Parietal lobe (tissue), 2 donors: ENCODE measurements at places on chromosomes 11 and 22. TPM values are rescaled to one million over a fixed set of nuclear protein-coding genes. Genes with fewer than 3 reads are reported as not detected.

The CHADL gene
- 3.4 TPM for total RNA-seq

The SERPIND1 gene
- total RNA-seq = 1.3 TPM

The ANO1 gene
- total RNA-seq = not detected

The CDC45 gene
- total RNA-seq = 6.6 TPM

The CYP2D6 gene
- total RNA-seq = 7.2 TPM

The SHANK3 gene
- 9.7 TPM for total RNA-seq

The MPZL3 gene
- total RNA-seq = 0.63 TPM

The OR2AG1 gene
- total RNA-seq = not detected

The KCNE3 gene
- 0.94 TPM for total RNA-seq

The RIMBP3C gene
- 1.3 TPM for total RNA-seq

The FGF19 gene
- total RNA-seq = not detected

The SLC1A2 gene
- total RNA-seq = 271 TPM

The UCP2 gene
- total RNA-seq = 12.8 TPM

The CCDC87 gene
- total RNA-seq = 0.63 TPM

The POLD3 gene
- total RNA-seq = 27.9 TPM

The C11orf87 gene
- total RNA-seq = 25.4 TPM

The TMPRSS4 gene
- total RNA-seq = not detected

The OR51E2 gene
- not detected for total RNA-seq

The CBLIF gene
- total RNA-seq = not detected

The OR51G2 gene
- not detected for total RNA-seq

The CCDC90B gene
- 146 TPM for total RNA-seq

The GRM5 gene
- 163 TPM for total RNA-seq

The SPA17 gene
- 3.8 TPM for total RNA-seq

The SLC7A4 gene
- 1.6 TPM for total RNA-seq
